ENCODE measurements at places on chromosomes 1 and 21.

- DNase-seq = no peak
Observed at GRCh38 chr1:4518621-4519020, 135.8 kb upstream of the AJAP1 start.

- no peak for DNase-seq
Observed at GRCh38 chr1:76219366-76219818, 144.8 kb downstream of the ST6GALNAC3 start.

- no peak for DNase-seq
Observed at GRCh38 chr1:38031513-38031866, 15.1 kb downstream of the POU3F1 start.

GRCh38 chr1:2574350-2574749 is 12.2 kb upstream of the PRXL2B start:
- DNase-seq = no peak

DNA sequence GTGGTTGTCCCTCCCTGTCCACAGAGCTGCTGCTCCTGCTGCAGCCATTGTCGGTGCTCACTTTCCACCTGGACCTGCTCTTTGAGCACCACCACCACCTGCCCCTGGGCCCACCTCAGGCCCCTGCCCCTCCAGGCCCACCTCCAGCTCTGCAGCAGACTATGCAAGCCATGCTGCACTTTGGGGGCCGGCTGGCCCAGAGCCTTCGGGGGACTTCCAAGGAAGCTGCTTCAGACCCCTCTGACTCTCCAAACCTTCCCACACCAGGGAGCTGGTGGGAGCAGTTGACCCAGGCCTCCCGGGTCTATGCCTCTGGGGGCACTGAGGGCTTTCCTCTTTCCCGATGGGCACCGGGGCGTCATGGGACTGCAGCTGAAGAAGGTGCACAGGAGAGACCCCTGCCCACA is 5.9 kb downstream of the RUSC1 start:
- DNase-seq = no peak

- no peak for DNase-seq
Observed at GRCh38 chr1:18341291-18342069, 139.2 kb upstream of the KLHDC7A start.

DNA sequence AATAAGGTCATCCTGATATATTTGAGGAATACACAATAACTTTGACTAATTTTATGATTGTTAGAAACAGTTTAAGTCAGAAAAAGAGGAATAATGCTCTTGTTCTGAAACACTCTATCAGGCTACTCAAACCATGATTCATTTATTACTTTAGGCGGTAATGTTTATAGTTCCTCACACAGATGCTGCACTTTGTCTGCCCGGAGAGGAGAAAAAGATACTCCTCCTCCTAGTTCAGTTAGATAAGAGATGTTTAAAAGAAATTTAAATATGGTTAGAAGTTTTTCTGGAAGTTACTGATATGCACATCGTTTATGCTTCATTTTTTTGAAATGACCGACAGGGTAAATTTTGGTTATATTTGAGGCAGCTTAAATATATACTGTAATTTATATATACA is 103.0 kb downstream of the ZMYM4 start:
- DNase-seq = no peak

DNA sequence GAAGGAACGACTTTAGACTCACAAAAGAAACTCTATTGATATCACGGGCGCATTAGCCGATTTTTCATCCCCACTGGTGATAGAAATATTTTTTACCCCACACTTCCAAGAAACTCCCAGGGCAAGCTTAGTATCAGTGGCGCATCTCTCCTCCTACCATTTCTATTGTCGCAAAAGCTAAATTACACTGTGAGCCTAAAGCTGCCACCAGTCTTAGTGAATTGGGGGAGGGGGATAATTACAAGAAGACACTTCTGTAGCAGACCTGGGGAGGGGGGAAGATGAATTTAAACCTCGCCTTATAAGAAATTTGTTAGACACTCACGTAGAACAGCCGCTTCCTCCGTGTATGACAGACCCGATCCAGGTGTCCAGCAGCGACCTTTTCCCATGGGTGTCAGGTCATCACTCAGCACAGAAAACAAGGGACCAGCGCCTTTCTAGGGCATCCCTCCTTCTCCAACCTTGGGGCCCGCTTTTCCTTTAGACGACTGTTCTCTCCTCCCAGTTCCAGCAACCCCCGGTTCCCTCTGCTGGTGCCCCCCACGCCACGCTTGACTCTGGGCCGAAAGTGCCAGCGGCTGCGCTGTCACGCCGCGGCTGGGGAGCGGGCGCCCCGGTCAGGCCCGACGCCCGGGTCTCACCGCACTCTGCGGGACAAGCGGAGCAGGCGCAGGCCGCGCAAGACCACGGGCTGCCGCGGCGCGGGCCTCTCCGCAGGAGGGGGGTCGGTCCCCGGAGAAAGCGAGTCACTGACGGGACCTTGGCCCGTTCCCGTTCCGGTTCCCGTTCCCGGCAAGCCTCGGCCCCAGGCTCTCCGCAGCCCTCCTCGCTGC is 821 bp downstream of the PHC2 start:
- DNase-seq = no peak

DNA sequence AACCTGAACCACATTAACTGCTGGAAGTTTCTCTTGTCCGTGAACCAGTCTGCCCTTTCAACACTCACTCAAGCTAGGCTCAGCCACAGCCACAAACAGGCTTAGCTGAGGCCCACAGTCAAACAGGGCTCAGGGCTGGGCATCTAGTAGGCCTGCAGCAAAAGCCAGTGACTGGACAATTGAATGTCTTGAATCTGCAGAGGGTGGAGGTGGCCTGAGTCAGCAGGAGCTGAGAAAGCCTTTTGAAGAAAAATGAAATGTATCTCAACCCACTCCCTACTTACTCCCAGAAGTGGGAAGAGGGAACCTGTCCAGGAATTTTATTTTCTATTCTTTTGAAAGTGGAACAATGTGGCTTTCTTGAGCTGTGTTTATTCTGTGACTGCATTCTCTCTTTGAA is 95.4 kb downstream of the PTPRU start:
- DNase-seq = no peak

GRCh38 chr1:154404511-154404931 is 622 bp upstream of the IL6R start:
- DNase-seq = no peak

- DNase-seq = no peak
Observed at GRCh38 chr1:91569411-91570119, 68.9 kb downstream of the CDC7 start.

GRCh38 chr1:171506525-171507304 is 21.4 kb downstream of the PRRC2C start:
- DNase-seq = no peak

DNA sequence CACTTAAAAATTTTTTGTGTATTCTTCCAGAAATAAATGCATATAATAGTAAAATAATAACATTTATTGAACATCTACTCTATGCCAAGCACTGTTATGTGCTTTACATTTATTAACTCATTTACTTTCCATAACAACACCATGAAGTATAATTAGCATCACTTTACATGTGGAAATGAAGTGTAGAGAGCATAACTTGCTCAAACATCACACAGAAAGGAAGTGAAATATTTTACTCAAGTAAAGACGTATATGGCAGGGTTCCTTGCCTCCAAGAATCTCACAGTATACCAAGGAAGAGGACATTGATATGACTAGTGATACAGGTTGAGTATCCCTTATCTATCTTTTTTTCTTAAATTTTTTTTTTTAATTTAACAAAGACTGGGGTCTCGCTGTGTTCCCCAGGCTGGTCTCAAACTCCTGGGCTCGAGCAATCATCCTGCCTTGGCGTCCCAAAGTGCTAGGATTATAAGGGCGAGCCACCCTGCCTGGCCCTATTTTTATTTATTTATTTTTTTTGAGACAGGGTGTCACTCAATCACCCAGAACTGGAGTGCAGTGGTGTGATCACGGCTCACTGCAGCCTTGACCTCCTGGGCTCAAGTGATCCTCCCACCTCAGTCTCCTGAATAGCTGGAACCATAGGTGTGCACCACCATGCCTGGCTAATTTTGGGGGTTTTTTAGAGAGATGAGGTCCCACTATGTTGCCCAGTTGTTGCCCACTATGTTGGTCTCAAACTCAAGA is 7.7 kb upstream of the CLIC4 start:
- no peak for DNase-seq

GRCh38 chr1:241918879-241919278 is 38.7 kb upstream of the BECN2 start:
- no peak for DNase-seq

GRCh38 chr1:96538883-96539282 is 182.7 kb upstream of the PTBP2 start:
- no peak for DNase-seq

DNA sequence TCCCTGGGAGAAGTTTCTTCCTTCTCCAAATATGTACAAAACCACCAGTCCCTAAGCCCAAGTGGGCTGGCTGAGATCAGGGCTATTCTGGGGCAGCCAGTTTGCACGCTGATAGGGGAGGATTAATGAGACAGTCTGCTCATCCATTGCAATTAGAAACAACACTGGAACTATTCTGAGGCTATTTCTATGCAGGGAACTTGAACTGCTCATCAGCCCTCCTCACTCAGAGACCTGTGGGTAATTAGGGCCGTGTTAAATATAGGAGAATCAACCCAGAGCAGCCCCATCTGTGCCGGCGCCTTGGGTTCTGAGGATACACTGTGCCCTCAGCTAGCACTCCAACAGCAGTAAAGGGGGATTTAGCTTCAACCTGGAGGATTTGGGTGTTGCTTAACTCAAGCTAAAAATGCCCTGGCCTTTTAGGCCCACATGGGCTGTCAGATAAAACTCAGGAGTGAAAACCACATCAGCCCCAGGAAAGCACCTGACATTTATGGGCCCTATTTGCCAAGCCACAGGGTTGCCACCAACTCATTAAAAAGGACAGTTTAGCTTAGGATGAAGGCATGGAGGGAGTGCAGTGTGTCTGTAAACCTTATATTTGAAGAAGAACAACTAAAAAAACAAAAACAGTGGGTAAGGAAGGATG is 53.9 kb downstream of the DUSP10 start:
- no peak for DNase-seq

- DNase-seq = no peak
Observed at GRCh38 chr21:28762357-28762735, 230.3 kb downstream of the LTN1 start.

- no peak for DNase-seq
Observed at GRCh38 chr1:221801251-221801661, 59.4 kb upstream of the DUSP10 start.

DNA sequence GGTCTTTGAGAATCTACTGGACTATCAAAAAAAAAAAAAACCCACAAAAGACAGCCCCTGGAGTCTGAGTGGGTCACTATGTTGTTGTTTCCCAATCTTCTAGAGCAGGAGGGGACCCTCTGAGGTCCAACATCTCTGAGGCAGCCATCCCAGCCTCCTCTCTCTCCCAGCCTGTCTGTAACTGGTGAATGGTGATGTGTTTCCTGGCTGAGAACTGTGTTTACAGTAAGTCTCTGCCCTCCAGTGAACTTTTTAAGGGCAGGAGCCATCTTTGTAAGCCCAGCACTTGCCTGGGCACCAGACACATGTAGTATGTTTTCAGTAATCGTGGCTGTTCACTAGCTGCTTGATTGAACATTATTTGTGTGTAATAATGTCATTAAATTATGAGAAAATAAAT is 85.7 kb downstream of the SPATA46 start:
- DNase-seq = no peak

GRCh38 chr1:235009561-235010306 is 118.9 kb downstream of the TOMM20 start:
- DNase-seq = no peak

- no peak for DNase-seq
Observed at GRCh38 chr1:12472798-12473551, 145.0 kb downstream of the DHRS3 start.

- DNase-seq = no peak
Observed at GRCh38 chr21:14073615-14074014, 137.1 kb downstream of the LIPI start.

GRCh38 chr1:244865028-244865371 is 657 bp upstream of the HNRNPU start:
- no peak for DNase-seq

DNA sequence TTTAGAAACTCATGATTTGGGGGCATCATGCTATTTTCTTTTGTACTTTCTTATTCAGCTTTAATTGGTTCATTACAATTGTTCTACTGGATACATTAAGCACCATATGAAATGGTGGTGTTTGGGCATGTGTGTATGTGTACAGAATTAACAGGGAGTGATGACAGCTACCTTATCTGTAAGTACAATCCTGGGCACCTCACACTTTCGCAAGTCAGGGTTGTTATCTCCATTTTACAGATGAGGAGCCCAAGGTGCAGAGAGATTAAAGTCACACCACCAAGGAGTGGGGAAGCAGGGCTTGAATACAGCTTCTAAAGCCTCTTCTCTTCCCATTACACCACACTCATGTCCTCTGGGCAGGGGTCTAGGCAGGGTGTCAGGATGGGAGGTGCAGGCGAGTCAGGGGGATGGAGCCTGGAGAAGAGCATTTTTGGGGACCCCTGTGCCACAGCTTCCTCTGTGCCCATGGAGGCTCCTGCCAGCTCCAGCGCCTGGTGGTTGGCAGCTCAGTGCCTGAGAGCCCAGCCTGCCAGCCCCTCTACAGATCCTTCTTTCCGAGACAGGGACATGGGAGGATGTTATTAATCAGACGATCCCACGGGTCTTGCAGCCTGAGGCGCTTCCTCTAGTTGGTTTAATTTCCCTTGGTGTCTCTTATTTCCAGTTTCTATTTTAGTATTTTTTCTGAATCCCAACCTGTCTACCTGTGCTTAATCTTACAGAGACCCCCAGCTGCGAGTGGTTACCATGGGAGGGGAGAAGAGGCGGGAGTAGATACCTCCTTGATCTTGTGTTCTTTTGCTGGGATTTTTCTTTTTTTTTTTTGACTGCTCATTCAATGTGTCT is 126.2 kb upstream of the CD34 start:
- no peak for DNase-seq

DNA sequence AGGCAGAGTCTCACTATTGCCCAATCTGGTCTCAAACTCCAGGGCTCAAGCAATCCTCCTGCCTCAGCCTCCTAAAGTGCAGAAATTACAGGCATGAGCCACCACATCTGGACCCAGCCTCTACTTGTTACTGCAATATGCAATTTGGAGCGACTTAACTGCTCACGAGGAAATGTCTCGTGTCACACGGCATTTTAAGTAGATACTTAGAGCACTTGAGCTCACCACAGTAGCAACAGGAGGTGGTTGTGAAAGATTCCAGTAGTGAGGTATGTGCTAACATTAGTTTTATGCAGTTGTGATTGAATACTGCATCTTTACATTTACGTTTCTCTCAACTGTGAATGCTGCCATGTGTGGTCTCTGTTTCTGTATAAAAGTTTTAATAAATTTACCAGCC is 5.8 kb upstream of the NDUFV3 start:
- no peak for DNase-seq

DNA sequence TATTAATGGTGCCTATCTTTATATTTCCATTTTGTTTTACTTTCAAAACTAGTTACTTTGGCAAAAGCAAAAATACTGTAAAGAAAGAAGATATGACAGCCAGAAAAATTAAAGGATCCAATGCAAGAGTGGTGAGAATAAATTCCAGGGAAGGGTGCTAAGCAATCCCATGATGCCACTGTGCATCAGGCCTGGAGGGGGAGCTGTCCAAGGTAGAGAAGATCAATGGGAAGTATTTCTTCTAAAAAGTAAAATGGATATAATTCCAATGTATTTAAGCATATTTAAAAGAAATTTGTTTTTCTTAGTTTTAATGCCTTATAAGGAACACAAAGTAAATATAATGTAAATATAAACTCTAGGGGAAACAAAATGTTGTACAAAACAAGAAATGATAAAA is 1382.2 kb upstream of the B3GALT2 start:
- no peak for DNase-seq

- no peak for DNase-seq
Observed at GRCh38 chr1:5456090-5456811, 536.0 kb downstream of the NPHP4 start.

Measured in NCI-H510A (cell line).